ENCODE measurements at places on chromosomes 11 and 22. TPM values are rescaled to one million over a fixed set of nuclear protein-coding genes. Genes with fewer than 3 reads are reported as not detected.

The PTPN5 gene
- not detected for total RNA-seq

The MS4A14 gene
- not detected for total RNA-seq

The TTC17 gene
- total RNA-seq = 48.7 TPM

The DEPDC5 gene
- total RNA-seq = 12.6 TPM

The FJX1 gene
- 39.0 TPM for total RNA-seq

The RAB36 gene
- 1.6 TPM for total RNA-seq

The MMP27 gene
- not detected for total RNA-seq

The PAMR1 gene
- 0.32 TPM for total RNA-seq

The ACTN3 gene
- under 0.01 TPM for total RNA-seq

The AASDHPPT gene
- 54.2 TPM for total RNA-seq

The OR8A1 gene
- total RNA-seq = not detected

The SYCE3 gene
- not detected for total RNA-seq

The P2RX6 gene
- under 0.01 TPM for total RNA-seq

The TMEM151A gene
- total RNA-seq = not detected

The KCNQ1 gene
- not detected for total RNA-seq

The OVCH2 gene
- total RNA-seq = not detected

The CPT1B gene
- 0.65 TPM for total RNA-seq

The KRTAP5-1 gene
- total RNA-seq = not detected

The C11orf42 gene
- total RNA-seq = not detected

The OR5B21 gene
- not detected for total RNA-seq

The CASP5 gene
- not detected for total RNA-seq

The FAM227A gene
- total RNA-seq = 2.9 TPM

The AAMDC gene
- total RNA-seq = 52.3 TPM

The MPST gene
- total RNA-seq = 137 TPM

The TBX10 gene
- total RNA-seq = not detected

The LRRC75B gene
- total RNA-seq = 3.2 TPM

The AQP11 gene
- total RNA-seq = 0.30 TPM

The OR51B5 gene
- not detected for total RNA-seq

The SCO2 gene
- 4.9 TPM for total RNA-seq

The PANX2 gene
- 0.65 TPM for total RNA-seq

The GPR137 gene
- 6.4 TPM for total RNA-seq

The CCDC89 gene
- total RNA-seq = not detected

The OR51L1 gene
- not detected for total RNA-seq

The CCDC157 gene
- total RNA-seq = 0.76 TPM

The DERL3 gene
- total RNA-seq = 0.46 TPM

The SPDYC gene
- total RNA-seq = not detected

Data from epithelial cell of umbilical artery (primary cell).